Thoracic aorta (tissue), 2 donors: ENCODE measurements at places on chromosomes 13 and 19.

GRCh38 chr19:19267305-19267704, 5.8 kb downstream of the TM6SF2 start:
- no peak for DNase-seq
- H3K36me3 ChIP-seq = no peaks in the 10 kb centered on the region
- H3K27ac ChIP-seq = no peak overlapping the region
- no peaks in the 10 kb centered on the region for H3K4me1 ChIP-seq

DNA sequence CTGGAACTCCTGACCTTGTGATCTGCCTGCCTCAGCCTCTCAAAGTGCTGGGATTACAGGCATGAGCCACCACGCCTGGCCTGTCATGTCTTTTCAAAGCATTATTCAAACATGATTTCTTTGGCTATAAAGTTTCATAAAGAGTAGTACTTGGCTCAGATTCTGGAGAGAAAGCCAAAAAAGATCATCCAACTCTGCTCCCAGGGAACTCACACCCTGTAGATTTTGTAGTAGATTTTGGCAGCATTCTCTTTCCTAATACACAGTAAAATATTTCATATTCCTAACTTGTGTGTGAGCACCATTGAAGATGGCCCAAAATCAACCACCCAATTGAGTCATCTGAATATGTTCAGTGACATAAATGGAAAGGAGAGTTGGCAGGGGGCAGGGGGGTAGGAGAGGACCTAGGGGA, 48.4 kb downstream of the CAB39L start:
- H3K4me3 ChIP-seq = no peak overlapping the region
- H3K4me1 ChIP-seq = peaks cover 31% of the 10 kb centered on the region
- H3K27me3 ChIP-seq = no peaks in the 10 kb centered on the region
- DNase-seq = peak; percentile 30
- no peaks in the 10 kb centered on the region for H3K36me3 ChIP-seq

- no peak overlapping the region for H3K27ac ChIP-seq
- no peak for DNase-seq
- H3K36me3 ChIP-seq = no peaks in the 10 kb centered on the region
- no peaks in the 10 kb centered on the region for H3K27me3 ChIP-seq
- H3K4me1 ChIP-seq = no peaks in the 10 kb centered on the region
Observed at GRCh38 chr19:33690378-33691029, 68.8 kb downstream of the CHST8 start.

DNA sequence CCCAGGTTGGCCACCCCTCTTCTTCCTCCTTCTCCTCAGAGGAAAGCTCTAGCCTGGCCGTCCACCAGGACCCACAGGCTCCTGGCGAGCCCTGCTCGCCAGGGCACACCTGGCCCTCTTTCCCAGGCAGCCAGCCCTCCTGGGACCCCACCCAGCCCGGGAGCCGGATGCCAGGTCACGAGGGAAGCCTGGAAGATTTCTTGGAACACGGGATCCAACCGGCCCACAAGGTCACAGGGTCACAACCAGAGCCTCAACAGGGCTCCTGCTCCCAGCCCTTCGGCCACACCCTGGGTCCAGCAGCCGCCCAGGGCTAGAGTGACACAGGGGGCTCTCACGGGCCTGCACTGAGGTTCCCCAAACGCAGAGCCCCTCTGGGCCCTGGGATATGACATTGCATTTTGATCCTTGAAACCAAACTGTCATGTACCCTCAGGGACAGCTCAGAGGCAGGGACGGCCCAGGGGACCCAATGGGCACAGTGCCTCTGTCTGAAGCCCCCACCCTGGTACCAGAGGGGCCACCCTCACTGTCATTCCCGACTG, 5.5 kb downstream of the MKNK2 start:
- H3K27ac ChIP-seq = peak overlapping the region; percentile 14
- H3K27me3 ChIP-seq = no peaks in the 10 kb centered on the region
- H3K36me3 ChIP-seq = peaks cover 40% of the 10 kb centered on the region
- DNase-seq = no peak
- peaks cover 46% of the 10 kb centered on the region for H3K4me1 ChIP-seq

GRCh38 chr13:43686557-43686956, 100.2 kb downstream of the ENOX1 start:
- no peak for DNase-seq
- no peaks in the 10 kb centered on the region for H3K4me1 ChIP-seq
- no peak overlapping the region for H3K4me3 ChIP-seq
- no peak overlapping the region for H3K27ac ChIP-seq
- H3K27me3 ChIP-seq = no peaks in the 10 kb centered on the region
- H3K36me3 ChIP-seq = no peaks in the 10 kb centered on the region

GRCh38 chr19:55697698-55698097, 22.7 kb downstream of the EPN1 start:
- no peaks in the 10 kb centered on the region for H3K27me3 ChIP-seq
- H3K27ac ChIP-seq = no peak overlapping the region
- no peak overlapping the region for H3K4me3 ChIP-seq
- no peaks in the 10 kb centered on the region for H3K4me1 ChIP-seq
